Esophagus muscularis mucosa (tissue), 4 donors: ENCODE measurements at places on chromosomes 12 and 14.

DNA sequence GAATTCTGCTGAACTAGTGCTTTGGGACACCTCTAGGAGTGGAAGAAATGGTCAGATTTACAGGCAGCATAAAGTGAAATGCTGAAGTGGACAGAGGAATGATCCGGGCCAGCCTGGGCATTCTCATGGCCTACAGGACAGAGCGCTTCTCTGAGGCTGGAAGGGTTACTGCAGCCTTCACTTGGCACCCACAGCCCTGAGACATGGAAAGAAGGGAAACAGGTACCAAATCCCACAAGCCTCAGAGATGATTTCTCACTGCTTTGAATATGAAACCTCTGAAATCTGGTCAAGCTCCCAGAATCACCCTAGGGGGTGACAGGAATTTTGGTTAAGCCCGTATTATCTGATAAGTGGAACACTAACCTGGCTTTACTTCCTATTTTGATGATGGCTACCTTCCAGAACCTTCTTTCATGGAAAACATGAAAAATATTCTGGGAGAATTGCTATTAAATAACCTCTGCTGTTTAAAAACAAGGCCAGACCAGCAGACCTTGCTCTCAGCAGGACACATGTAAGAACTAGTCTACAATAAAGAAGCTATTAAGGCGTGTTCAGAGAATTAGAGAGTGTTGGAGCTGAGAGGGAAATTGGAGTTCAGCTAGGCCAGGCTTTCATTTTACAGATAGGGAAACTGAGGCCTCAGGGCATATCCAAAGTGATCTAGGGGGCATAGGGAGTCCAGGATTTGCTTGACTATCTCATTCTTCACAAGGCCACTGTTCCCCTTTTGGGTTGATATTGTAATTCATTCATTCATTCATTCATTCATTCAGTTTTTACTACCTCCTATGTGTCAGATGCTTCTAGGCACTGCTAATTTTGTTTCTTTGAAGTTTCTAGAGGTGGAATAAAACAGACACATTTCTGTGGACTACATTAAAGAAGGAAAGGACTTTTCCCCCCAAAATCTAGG lies 281.5 kb downstream of the ZFP36L1 start:
- no peak for DNase-seq

GRCh38 chr14:30607156-30607780 lies 14.9 kb upstream of the SCFD1 start:
- no peak for DNase-seq

- no peak for DNase-seq
These were observed 135.0 kb downstream of the FBXL14 start for GRCh38 chr12:1459339-1459738.

- no peak for DNase-seq
These were observed 8.5 kb upstream of the TSPAN8 start for GRCh38 chr12:71166280-71166679.

DNA sequence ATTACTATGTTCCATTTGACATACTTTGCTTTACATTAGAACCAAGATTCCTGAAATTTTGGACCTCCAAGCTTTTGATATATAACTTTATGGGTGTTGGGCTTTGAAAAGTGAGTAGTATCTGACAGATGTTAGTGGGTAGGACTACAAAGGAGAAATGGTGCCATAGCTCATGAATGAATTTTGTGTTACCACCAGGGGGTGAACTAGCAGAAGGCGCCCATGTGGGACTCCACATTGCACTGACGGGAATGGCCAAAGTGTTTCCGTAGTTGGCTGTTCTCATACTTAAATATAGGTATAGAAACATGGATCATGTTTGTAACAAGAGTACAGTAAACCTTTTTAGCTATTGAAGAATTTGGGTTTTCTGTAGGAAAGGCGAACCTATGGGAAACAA lies 337.5 kb downstream of the FLRT2 start:
- no peak for DNase-seq

- no peak for DNase-seq
These were observed 4.6 kb upstream of the RPL6 start for GRCh38 chr12:112413855-112414625.

- DNase-seq: no peak
These were observed 59.3 kb downstream of the TESC start for GRCh38 chr12:117039891-117040309.

- no peak for DNase-seq
These were observed 837.4 kb upstream of the USP15 start for GRCh38 chr12:61422786-61423185.

- DNase-seq: no peak
These were observed 127.2 kb downstream of the CMAS start for GRCh38 chr12:22173177-22173576.

GRCh38 chr12:50185970-50186663 lies 18.9 kb upstream of the CERS5 start:
- no peak for DNase-seq

- DNase-seq: no peak
These were observed 16.4 kb upstream of the MYBPC1 start for GRCh38 chr12:101578417-101578816.

DNA sequence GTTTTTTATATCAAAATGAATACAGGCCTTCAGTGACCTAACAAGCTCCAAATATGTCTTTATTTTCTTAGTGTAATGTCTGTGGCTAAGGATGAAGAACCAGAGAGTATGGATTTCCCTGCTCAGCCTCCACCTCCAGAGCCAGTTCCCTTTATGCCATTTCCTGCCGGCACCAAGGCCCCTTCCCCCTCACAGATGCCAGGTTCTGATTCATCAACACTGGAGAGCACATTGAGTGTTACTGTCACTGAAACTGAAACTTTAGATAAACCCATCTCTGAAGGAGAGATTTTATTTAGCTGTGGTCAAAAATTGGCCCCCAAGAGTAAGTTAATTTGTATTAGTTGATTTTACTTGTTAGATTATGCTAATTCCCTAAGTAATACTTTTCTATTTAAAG lies 61.0 kb downstream of the KIAA0586 start:
- DNase-seq: no peak

DNA sequence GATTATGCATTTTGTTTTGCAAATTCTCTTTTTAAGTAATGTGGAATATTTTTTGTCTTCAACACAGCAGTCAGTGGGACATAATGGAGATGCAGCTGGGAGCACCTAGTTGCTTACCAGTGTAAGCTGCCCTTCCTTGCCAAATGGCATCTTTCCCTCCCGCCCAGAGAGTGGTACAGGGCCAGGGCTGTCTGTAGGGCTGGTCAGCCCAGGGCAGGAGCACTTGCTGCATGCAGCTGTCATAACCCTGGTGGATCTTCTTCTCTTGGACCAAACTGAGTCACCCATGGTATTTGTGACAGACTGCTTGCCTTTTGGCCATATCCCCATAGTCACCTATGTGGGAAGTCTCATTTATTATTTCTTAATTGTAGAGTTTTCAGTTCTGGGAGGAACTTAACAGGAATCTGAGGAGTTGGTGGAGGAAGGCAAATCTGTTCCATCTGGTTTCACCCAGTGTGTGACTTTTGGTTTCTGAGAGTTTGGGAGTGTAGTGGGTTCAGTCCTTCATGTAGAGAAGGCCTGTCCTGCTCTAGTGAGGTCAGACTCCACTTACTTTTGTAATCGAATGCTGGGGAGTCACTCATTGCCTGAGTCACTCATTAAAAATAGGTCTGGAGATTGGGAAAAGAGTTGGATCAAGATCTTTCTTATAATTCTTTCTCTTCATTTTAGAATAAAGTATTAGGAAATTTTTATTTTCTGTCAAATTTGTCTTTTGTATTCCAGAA lies 62.0 kb upstream of the ASPG start:
- no peak for DNase-seq

- DNase-seq: no peak
These were observed 96.1 kb upstream of the SLC16A7 start for GRCh38 chr12:59499774-59500173.

GRCh38 chr12:6688543-6688998 lies 604 bp downstream of the ZNF384 start:
- DNase-seq: no peak

- no peak for DNase-seq
These were observed 26.4 kb downstream of the SIX1 start for GRCh38 chr14:60622917-60623257.

- no peak for DNase-seq
These were observed 17.1 kb upstream of the SLC6A12 start for GRCh38 chr12:230925-231671.

- DNase-seq: no peak
These were observed 83.7 kb downstream of the CHGA start for GRCh38 chr14:93006567-93007051.
